ENCODE measurements at places on chromosomes 16 and 17.

GRCh38 chr17:47251421-47251940, 2.1 kb upstream of the ITGB3 start:
- DNase-seq: no peak

DNA sequence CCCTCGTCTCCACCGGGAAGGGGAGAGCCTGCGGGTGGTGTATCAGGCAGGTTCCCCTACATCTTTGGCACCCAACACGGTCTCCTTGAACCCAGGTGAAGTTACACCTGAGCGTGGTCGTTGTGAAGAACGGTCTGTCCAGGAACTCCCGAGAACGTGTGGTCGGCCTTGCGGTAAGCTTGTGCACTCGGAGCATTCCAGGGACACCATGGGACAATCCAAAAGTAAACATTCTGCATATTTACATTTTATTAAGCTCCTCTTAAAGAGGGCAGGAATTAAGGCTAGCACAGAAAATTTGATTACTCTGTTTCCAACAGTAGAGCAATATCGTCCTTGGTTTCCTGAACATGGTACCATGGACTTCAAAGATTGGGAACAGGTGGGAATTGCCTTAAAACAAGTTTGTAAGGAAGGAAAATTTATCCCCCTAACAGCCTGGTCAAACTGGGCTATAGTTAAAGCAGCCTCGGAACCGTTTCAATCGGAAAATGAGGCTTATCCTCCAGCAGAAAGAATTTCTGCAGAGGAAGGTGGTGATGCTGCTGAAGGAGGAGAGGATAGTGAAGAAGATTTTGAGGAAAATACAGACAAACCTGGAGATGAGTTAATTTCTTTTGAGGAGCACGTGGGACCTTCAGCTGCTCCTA, 18.2 kb downstream of the ALOX15B start:
- DNase-seq: no peak

DNA sequence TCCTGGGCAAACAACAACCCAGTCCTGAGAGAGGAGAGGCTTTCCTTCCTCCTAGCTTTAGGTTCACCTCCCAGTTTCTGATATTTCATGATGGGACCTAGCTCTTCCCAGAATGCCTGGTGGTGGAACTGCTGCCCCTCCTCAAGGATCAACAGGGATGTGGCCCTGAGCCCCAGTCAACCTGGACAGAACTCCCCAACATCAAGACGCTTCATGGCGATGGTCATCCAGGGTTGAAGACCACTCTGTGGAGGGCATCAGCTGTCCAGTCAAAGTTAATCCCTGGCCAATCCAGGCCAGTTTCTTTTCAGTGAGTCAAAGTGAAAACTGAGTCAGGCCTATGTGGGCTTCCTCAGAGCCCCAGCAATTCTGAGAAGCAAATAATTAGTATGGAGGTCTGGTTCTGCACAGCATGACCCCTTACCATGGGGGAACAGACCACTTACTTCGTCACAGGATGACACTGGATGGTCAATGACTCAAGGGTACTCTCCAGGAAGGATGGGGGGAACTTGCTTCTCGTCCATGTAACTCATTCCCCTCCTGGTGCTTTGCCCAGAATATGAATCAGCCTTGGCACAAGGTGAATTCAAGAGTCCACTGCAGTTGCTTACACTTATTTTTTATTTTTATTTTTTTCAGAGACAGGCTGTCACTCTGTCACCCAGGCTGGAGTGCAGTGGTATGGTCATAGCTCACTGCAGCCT, 14.7 kb upstream of the XYLT2 start:
- DNase-seq: no peak

DNA sequence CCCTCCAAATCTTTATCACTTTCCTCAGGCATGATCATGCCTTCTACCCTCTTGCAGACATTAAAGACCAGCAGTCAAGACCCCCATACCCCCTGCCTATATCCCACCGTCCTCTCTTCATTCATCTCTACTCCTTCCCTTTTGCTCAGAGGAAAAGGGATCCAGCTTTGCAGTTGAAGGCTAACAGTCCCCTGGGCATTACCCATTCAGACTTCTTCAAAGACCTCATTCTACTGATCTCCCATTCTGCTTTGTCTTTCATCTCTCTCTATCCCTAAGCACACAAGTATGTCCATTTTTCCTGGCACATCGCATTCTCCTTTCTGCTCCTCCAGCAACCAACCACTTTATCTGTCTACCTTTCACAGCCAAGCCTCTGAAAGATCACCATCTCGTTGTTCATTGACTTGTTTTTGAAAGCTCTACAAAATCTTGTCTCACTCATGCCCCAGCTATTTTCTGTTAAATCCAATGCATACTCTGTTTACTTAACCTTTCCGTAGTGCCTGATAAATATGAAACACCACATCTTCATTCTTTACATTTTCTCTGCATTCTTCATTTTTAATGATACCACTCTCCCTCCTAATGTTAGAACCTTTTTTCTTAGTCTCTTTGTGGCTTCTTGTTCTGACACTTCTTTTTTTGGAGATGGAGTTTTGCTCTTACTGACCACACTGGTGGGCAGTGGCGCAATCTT, 14.1 kb upstream of the LCMT1 start:
- no peak for DNase-seq

DNA sequence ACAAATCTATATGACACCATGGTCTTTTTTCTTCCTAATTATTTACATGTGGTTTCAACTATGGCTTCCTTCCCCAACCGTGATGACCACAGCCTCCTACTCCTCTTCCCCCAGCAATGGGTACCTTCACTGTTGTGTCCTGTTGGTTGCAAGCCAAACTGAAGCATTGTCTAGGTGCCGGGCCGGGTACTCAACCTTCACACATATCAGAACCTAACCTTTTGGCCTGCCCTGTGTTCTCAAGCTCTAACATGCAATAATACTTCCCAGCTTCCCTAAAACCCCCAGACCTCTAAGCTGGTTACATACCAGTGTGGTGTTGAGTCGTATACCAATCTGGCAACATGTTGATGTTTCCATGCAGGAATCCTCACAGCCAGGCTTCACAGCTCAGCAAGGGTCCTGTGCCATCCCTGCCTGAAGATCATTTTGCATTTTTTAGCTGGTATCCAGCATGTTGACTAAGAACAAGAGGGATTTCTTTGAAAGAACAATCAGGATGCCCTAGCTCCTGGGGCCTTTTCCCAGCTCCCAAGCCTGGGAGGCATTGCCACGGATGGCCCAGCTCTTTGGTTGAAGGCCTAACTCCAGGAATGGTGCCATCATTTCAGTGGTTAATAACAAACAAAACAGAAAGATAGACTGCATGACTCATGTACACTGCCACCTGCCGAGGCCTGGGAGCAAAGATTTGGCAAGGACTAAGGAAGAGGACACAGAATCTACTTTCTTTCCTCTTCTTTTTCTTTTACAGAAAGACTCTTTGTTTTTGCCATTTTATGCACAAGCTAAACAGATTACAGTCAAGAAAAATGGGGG, 373.7 kb upstream of the SALL1 start:
- DNase-seq: no peak

DNA sequence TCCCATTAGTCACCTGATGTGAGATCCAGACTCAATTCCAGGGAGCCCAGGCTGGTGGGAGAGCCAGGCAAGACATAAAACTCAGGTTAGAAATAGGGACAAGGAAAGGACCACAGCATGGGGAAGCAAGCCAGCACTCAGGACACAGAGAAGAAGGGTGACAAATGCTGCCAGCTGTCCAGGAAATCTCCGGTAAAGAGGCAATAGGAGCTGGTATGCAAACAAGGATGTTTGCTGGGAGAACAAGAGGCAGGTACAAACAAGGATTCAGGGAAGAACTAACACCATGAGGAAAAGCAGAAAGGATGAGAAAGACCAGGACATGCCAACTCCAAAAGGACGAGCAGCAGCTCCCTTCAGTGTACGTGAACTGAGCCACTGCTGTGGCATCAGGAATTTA, 10.2 kb upstream of the TXNDC11 start:
- no peak for DNase-seq

- DNase-seq: no peak
These were observed 2.7 kb downstream of the HBQ1 start for GRCh38 chr16:183005-183404.

DNA sequence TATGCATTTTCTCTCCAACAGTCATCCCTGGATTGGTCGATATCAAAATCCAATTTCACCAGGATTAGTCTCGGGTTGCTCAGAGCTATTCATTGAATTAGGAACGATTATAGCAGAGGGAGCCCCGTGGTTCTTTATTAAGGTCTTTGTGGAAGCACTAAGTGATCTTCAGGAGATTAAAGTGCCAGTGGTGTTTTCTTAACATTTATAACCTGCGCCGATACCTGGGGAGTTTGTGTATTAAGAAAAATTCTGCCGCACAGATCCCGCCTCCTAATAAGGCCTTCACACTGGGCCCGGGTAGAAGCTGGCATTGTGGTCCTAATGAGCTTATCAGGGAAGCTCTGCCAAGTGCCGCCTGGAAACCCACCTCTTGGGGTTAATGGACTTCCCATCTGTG, 238.7 kb downstream of the RBFOX1 start:
- DNase-seq: no peak

- DNase-seq: no peak
These were observed 115.5 kb downstream of the HS3ST2 start for GRCh38 chr16:22929461-22929860.

GRCh38 chr17:8016632-8017424, 14.4 kb downstream of the GUCY2D start:
- no peak for DNase-seq

DNA sequence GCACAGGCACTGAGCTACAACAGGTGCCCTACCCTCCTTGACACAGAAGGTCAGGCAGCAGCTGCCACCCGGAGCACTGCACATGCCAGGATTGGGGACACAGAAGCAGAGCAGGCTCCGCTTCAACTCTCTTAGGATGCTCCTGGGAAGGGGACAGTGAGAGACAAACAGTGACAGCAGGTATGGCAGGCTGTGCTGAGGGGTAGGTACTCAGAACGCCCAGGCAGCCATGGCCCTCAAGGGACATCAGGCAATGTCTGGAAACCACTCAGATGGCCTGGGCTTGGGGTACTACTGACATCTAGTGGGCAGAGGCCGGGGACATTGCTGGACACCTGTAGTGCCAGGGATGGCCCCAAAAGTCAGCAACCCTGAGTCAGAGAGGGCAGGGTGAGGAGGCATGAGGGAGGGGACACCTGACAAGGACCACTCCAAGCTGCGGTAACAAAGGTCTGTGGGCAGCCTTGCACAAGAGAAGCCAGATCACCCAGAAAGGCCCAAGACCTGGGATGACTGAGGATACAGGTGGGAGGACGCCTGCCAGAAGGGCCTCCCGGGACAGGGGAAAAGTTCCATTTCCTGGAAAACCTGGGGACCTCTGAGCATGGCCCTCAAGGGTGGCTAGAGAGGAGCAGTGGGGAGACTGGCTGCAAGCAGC, 21.2 kb downstream of the PEMT start:
- peak; percentile 67 for DNase-seq

GRCh38 chr16:76518781-76519180, 241.6 kb downstream of the CNTNAP4 start:
- DNase-seq: no peak

- DNase-seq: no peak
These were observed 24.7 kb downstream of the IL21R start for GRCh38 chr16:27426423-27427408.

- peak; percentile 73 for DNase-seq
These were observed 59.8 kb downstream of the GTF3C1 start for GRCh38 chr16:27489906-27490305.

- DNase-seq: no peak
These were observed 610 bp upstream of the PEX12 start for GRCh38 chr17:35578929-35579432.

DNA sequence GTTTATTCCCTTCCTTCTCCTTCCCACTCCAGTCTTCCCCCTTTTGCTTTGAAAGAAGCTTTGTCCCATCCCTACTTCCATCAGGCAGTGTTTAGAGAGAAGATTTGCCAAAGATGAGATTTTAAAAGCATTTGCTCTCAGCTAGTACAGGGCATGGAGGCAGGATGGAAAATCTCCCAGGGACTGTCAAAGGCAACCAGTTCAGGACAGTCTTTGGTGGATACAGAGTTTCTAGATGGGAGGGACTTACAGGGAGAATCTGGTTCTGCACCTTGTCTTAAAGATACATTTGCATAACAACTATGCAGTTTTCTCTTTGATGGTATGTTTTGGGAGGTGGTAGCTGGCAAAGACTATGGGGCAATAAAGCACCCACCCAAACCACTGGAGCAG, 26.2 kb downstream of the CHD9 start:
- no peak for DNase-seq

DNA sequence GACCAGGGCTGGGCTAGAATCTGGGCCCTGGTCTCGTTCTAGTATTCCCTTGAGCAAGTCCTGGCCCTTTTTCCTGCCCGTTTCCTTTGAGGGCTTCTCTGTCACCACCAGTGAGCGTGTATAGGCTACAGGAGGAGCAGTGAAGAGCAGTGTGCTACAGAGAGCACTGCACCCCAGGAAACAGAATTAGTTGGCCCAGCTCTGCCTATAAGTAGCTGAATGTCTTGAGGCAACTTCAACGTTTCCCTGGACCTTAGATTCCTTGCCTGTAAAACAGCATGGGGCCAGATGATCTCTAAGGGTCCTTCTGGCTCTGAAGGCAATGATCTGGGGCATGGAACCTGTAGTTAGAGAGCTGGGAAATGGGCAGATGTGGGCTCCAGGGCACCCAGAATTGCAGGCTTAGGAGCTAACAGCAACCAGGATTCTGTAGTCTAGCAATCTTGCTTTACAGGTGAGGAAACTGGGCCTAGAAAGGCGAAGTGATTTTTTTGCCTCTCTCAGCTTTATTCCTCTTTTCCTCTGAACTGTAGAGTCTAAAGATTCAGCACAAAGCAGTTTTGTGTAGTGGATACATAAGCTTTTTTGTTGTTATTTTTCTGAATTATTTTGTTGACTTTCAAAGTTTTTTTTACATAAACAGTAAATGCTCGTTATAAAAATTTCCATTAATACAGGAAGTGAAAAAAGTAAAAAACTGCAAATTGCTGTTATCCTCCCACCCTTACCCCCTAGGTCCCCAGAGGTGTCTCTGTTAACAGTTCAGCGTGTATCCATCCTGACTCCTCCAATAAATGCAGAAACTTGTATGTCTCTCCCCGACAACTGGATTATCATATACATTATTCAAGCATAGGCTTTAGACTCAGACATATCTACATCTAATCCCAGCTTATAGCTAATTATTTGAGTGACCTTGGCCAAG, 1.7 kb upstream of the MYL4 start:
- no peak for DNase-seq

DNA sequence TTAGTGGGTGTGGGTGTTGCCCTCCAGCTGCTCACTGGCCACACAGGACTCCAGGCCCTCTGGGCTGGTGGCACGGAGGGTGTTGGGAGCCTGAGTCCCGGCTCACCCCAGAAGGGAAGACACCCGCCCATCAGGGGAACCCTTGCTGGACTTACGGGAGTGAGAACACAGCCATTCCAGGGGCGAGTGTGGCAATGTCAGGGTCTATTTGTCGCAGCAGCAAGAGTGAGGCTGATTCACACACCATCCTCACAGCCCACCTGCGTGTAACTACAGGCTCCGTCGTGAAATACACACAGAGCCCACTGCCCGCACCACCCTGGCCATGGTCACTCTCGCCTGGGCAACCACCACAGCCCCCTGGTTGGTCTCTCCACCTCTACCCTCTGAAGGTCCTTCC, 17.8 kb upstream of the AATK start:
- no peak for DNase-seq

- no peak for DNase-seq
These were observed 18.2 kb upstream of the KRT20 start for GRCh38 chr17:40903129-40903847.

- DNase-seq: no peak
These were observed 25.5 kb upstream of the METRNL start for GRCh38 chr17:83053739-83054451.
